ENCODE measurements at places on chromosomes 7 and 10.
A peak's percentile ranks its signal among the peaks of the same experiment; 100 is the strongest.

DNA sequence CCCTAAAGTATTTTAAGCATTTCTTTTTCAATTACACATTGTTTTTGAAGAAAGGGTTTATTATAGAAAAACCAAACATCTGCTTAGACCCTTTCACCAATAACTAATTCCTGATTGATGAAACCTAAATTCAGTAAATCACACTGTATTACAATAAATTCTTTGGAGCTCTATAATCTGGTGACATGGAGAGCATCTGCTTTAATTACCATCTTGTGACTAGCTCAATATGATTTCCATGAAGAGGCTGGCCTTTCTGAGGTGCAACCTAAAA is 9.7 kb downstream of the HYCC1 start:
- no peak for DNase-seq

GRCh38 chr7:11212080-11212711 is 238.5 kb downstream of the PHF14 start:
- DNase-seq = peak; percentile 90

- no peak for DNase-seq
These were observed 179.1 kb upstream of the FZD1 start for GRCh38 chr7:91085175-91085574.

DNA sequence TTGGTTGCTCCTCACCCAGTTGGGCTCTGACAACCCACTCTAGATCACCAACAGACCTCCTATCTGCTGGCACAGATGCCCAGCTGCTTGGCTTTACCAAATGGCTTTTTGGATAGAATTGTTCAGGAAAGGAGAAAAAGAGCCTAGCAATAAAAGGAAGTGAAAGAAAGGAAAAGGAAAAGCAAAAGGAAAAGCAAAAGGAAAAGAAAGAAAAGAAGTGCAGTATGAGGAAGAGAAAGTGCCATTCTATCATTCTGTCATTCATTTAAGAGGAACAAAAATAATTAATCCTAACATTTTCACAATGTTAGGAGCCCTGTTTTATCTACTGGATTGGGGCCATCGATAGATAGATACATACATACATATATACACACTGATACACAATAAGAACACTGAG is 353.6 kb downstream of the THSD7A start:
- DNase-seq = no peak

DNA sequence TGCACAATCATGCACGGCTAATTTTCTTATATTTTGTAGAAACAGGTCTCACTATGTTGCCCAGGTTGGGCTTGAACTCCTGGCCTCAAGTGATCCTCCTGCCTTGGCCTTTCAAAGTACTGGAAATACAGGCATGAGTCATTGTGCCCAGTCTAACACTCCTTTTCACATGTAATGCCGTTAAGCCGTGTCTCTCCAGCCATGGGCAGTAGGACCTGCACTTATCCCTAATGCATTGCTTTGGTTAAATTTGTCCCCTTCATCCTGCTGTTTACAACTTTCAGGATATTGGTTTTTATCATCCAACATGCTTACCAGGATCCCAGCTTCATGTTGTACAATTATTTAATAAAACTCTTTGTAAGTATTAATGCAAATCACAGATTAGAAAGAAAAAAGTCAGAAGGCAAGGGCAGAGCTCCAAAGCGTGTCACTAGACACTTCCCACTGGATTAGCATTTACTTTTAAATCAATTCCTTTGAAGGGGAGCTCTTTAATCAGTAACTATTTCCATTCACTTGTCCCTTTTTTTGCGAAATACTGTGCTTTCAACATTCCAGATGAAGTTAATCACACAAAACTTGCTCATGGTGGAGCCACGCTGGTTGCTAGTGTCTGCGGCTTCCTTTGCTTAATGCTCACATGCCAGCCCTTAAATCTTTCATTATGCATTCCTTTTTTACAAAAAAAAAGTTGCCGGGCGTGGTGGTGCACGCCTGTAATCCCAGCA is 256.0 kb upstream of the AUTS2 start:
- no peak for DNase-seq

- peak; percentile 54 for DNase-seq
These were observed 640 bp downstream of the ANKMY2 start for GRCh38 chr7:16644636-16645592.

- no peak for DNase-seq
These were observed 465.9 kb downstream of the GATA3 start for GRCh38 chr10:8520382-8520781.

DNA sequence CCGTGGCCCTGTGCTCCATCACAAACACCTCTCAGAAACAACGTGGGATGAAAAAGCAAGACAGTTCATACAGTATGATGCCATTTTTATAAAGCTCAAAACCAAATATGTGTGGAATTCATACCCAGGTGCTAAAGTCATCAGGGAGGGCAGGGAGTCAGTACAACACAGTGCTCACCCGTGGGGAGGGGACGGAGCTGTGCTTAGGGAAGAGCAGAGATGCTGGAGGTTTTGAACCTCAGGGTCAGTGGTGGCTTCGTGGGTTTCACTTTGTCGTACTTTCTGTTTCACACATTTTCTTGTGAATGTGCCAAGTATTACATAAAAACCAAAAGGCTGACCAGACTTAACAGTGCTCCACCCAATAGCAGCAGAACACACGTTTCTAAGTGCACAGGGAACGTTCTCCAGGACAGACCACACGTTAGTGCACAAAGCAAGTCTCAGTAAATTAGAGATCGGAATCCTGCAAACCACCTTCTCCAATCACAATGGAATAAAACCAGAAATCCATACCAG is 21.2 kb downstream of the ZMIZ2 start:
- DNase-seq = peak; percentile 56

- DNase-seq = no peak
These were observed 293.7 kb downstream of the BICC1 start for GRCh38 chr10:58806323-58806722.

DNA sequence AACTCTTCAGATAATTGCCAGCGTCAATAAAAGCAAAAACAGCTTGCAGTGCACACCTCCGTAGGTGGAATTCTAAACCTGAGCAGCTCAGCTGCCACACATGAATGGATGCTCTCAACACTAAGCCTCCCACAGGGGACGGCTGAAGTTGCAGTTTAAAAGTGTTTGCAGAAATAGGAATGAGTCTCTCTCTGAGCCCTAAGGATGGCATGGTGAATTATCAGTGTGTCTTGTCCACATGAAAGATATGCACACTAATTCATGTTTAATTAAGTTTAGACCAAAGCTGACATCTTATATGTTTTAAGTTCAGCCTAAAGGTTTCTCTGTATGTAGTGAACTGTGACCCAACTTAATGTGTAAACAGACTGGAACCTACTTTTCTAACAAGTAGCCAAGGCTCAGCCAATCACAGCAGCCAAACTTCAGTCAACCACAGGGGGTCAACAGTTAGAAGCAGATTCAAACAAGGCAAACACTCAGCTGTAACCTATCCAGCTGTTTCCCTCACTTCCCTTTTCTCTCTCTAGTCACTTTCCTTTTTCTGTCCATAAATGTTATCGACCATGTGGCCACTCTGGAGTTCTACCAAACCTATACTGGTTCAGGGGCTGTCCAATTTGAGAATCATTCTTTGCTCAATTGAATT is 38.1 kb downstream of the CTTNBP2 start:
- DNase-seq = no peak

GRCh38 chr7:2681929-2682799 is 5.8 kb upstream of the AMZ1 start:
- DNase-seq = no peak

DNA sequence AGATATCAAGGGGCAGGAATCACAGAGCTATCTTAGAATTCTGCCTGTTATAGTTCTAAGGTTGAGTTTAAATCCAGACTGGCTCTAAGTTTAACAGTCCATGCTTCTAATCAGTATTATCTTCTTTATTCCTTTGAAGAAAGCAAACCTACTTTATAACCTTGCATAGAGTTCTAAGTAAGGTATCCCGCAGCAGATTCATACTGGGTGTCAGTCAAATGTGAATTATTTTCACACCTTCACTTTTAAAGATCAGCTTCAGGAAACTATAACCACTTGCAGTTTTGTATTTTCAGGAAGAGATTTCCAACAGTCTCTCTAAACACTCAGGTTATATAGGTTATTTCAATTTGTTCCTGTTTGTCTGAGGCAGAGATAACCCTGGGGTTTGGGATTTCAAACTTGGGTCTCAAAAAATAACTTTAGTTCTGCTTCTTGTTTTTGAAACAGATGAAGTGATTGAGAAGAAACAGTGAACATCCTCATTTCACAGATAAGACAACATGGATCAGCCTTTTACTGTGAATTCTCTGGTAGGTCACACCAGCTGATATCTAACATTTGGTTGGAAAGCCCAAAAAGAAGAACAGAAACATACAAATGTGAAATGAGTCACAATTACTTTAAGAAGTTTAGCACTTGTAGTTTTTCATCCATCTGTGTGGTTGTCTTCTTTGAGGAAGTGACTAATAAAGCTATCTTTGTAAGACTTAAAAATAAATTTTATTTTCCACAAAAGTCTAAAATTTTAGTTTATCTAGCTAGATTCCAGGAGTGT is 21.4 kb downstream of the STAMBPL1 start:
- no peak for DNase-seq

- no peak for DNase-seq
These were observed 20.3 kb downstream of the MRPS24 start for GRCh38 chr7:43849047-43849446.

- DNase-seq = no peak
These were observed 767 bp upstream of the CYP26A1 start for GRCh38 chr10:93072713-93073538.

DNA sequence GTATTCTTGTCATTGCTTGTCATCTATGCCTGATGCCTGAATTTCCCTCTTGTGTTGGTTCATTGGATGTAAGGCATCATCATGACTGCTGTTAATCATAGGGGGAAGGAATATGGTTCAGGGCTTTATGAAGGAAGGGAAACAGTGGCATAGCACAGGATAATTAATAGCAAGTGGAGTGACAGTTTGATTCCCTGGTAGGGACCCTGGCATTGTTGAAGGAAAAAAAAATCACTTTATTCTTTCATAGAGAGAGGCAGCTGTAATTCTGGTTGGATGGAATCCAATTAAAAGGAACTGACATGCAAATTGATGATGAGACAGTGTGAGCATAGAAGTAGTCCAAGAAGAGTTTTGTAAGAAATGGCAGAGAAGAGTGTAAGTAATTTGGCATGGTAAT is 121.4 kb downstream of the AUTS2 start:
- DNase-seq = no peak

- peak; percentile 24 for DNase-seq
These were observed 95.2 kb upstream of the EGR2 start for GRCh38 chr10:62911210-62911963.

DNA sequence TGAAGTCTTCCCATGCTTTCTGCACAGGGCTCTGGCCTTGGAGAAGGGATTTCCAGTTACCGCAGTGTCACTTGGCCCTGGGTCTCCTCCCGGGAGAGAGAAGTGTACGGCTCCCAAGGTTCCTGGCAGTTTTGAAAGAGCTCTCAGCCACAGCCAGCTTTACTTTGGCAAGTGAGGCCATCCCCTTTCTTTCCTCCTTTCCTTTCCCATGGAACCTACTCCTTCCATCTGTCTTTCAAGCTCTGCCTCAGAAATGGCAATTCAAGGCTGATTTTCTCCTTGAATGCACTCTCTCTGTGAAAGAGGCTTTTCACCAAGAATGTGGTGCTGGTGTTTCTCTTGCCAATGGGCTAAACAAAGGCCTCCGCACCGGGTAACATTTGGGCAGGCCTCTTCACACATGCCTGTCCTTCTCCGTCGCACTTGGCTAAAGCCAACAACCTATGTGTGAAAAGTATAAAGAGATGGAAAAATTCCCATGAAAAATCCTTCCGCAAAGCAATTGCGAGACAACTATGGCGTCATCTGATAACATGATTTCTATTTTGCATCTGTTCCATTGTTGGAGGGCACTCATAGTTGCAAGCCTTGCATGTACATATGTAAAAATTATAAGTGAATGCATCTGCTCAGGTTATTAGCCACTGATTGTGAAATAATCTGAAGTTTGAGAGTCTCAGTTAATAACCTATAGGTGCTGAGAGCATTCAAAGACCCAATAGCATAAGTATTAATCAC is 125.4 kb downstream of the PFKFB3 start:
- DNase-seq = no peak

- DNase-seq = no peak
These were observed 44.3 kb upstream of the CABCOCO1 start for GRCh38 chr10:61618388-61618961.

- DNase-seq = peak; percentile 50
These were observed 48.0 kb upstream of the ZNF365 start for GRCh38 chr10:62326176-62326575.

DNA sequence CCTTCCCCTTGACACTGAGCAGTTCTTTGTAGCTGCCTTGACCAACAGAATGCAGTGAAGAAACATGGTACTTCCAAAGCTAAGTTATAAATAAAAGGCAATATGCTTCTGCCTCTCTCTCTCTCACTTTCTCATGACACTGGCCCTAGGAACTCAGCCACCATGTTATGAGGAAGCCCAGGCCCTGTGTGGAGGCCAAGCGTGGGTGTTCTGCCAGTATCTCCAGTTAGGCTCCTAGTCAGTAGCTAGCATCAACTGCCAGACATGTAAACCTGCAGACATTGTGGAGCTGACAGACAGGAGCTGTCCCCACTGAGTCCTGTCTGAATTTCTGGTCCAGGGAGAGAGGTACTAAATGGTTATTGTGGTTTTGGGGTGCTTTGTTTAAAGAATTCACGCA is 45.2 kb downstream of the TMEM209 start:
- DNase-seq = no peak

DNA sequence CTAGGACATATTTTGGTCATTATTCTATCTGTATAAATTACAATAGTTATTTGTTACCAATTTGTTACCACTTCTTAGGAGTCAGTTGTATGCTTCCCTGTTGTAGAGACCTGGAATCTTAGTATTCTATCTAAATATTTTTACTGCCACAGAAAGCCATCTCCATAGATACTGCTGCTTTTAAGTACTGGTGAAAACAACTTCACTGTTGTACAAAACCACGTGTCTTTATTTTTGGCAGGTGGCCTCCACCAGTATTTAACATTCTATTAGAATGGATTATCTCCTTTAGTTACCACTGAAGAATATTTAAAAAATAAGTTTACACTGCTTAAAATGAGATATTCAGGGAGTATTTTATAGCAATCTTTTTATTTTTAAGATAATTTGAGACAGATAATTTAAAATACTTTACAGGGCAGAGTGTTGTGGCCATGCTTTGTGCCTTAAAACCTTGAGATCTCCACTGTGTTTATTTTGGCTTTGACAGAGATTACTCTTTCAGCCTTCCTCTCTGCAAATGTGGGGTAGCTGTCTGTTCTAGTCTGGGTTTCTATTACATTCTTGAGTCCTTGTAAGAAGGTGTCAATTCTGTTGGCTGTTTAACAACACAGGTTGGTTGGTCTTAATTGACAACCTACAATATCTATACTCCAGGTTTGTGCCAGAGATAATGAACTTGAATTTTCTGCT is 185.6 kb downstream of the LRRC4 start:
- no peak for DNase-seq

DNA sequence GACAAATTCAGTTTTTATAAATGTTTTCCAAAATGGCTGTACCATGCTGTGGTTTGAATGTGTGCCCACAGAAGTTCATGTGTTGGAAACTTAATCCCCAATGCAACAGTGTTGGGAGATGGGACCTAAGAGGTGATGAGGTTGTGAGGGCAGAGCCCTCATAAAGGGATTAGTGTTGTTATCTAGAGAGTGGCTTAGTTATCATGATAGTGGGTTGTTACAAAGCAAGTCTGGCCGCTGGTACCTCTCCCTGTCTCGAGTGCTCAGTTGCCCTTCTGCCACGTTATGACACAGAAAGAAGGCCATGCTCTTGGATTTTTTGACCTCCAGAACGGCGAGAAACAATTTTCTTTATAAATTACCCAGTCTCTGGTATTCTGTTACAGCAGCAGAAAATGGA is 119.0 kb downstream of the BTAF1 start:
- DNase-seq = no peak
